Effector CD8-positive, alpha-beta T cell (primary cell): ENCODE measurements at places on chromosomes 7 and 10.

DNA sequence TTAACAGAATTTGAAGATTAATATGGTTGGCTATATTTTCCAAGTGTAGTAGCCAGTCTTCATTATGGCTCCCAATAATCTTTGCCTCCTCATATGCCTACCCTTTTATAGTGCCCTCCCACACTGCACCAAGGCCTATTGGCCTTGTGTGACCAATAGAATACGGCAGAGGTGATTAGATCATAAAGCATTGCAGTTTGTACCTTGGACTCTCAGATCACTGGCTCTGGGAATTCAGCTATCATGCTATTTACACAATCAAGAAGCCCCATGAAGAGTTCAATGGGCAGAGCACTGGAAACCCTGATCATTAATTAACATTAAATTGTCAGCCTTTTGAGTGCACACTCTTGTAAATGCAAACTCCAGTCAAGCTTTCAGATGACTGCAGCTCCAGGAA lies 154.5 kb upstream of the MAGI2 start:
- DNase-seq = no peak

- DNase-seq = no peak
Measured at GRCh38 chr10:125629758-125630376, 53.1 kb downstream of the TEX36 start.

DNA sequence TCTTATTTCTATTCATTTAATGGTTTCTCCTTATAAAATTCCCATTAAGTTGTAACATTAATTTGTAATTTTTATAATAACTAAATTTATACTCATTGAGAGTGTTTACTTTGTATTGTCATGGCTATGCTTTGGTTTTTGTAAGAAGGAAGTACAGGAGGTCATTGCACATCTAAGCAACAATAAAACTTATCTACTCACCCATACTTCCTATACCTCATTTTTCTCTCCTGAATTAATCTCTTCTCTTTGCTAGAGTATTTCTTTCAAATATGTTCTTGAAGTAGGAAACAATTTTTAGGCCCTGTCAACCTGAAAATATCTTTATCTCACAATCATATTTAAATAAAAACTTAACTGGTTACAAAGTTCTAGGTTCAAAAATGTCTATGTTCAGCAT lies 95.4 kb upstream of the WDR11 start:
- DNase-seq = no peak

DNA sequence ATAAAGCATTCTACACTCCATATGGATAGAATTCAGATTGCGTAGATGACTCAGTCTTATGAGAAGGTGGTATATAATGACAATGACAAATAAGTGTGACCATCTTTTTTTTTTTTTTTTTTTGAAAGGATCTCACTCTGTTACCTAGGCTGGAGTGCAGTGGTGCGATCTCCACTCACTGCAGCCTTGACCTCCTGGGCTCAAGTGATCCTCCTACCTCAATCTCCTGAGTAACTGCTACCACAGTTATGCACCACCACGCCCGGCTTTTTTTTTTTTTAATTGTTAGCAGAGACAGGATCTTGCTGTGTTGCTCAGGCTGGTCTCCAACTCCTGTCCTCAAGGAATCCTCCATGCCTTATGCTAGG lies 43.2 kb upstream of the NRP1 start:
- DNase-seq = no peak

GRCh38 chr7:132077971-132078685 lies 498.1 kb downstream of the PLXNA4 start:
- DNase-seq = no peak

GRCh38 chr7:91771394-91771793 lies 109.1 kb downstream of the MTERF1 start:
- no peak for DNase-seq

DNA sequence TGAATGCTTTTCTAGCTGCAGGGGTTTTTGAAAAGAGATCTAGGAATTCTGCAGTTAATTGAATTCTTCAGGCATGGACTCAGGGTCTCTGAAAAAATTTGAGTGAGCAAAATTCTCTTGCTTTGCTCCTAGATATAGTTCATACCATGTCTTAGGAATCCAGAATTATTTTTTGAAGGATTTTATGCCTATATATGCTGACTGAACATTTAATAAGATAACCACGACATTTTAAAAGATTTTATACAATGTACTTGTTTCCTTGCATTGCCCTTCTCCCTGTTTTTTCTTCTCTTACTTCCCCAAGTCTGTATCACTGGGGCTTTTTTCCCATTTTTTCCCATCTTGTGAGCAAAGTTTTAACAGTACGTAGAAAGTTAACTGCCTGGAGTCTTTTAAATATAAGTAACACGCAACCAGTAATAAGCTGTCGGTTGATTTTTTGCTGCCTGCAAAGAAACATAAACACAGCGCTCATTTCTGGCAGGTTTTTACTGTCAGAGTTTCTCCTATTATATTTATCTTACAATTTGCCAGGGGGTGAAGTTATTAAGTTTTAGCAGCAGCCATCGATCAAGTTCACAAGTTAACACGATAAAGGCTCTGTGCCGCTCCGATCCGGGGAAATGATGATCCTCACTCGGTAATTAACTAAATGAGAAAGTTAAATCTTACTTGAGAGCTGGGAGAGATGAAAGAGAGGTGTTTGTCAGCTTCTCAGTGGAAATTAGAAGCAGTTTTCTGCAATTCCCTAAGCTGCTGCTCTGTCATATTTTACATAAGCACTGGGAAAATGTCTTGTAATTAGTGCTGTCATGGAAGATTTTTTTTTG lies 81.0 kb downstream of the POLL start:
- DNase-seq = no peak

GRCh38 chr7:140242057-140243031 lies 65.6 kb upstream of the KDM7A start:
- no peak for DNase-seq

DNA sequence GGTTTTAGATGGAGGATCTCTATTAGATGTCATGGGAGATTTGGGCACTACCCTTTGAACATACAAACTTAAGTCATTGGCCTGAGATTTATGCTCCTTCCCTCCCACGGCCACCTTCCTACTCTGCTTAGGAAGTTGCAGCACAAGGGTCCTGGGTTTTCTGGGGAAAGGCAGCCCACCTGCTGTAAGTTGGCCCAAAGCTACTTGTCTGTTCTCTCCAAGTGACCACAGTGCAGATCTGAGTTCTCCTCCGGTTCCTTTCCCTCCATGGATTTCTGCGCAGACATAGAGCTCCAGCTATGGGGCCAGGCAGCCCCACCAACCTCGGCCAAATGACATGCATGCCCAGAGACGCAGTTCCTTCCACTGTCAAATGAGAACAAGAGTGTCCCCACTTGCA lies 12.8 kb upstream of the C10orf53 start:
- DNase-seq = no peak

DNA sequence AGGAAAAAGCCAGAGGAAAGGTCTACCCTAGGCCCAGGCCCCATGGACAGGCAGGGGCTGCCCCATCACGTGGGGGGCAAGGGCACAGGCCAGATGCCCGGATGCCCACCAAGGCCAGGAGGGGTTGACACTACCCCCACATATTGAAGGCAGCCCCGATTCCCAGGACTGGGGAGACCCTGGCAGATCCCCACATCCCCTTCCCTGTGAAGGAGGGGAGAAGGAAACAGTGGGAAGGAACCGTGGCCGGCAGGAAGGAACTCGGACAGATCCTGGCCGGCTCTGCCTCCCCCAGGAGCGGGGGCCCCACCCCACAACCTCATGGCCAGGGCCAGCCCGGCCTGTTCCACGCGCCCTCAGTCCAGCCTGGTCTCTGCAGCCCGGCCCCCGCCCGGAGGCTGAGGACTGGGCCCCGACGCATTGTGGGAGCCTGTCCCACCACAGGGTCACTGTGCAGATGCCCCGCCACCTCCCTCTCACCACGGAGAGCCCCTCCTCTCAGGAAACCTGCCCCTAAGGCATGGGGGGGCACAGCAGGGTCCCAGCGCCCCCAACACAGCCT lies 41.3 kb downstream of the PAPOLB start:
- DNase-seq = no peak

DNA sequence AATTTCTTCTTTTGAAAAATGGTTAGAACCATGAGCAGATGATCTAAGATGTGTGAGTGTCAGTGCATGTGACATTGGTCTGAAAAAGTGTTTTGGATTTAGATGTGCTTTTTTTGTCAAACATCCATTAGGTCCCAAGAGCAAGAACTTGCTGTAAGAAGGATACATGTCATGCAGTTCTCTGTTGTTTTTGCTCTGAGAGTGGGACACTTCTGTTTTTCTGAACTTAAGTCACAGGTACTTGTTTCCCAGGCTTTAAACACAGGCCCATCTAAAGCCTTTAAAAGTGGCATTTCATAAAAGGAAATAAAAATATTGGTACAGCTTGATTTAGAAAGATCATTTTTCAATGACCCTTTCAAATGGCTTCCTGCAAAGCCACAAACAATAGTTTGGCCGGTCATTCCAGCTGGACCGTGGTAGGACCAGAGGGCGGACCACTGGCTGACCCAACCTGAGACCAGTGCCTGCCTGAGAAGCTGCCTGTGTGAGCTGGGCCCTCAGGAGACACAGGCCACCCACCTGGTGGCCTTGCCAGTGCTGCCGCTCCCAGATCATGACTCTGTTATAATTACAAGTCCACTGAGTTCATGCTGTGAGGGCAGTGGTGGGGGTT lies 92.7 kb downstream of the EEPD1 start:
- DNase-seq = no peak

DNA sequence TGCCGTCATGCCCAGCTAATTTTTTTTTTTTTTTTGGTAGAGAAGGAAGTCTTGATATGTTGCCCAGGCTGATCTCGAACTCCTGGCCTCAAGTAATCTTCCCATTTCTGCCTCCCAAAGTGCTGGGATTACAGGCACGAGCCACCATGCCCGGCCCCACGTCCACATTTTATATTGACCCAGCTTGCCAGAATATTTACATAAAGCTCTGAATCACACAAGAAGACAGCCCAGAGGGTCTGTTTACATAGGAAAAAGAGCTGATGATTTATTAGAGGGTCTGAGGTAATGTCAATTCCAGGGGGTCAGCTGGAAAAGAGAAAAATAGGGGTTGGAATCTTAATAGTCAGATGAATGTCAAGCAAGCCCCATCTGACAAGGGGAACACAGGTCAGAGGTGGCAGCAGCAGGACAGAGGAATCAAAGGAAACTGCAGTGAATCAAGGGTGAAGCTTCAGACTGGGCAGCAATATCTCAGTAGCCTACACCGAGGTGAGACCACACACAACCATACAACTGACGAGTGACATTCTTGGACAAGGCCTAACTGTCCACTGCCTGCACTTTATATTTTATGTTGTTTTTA lies 15.8 kb upstream of the SLF2 start:
- no peak for DNase-seq

- DNase-seq = no peak
Measured at GRCh38 chr7:50366311-50366710, 61.8 kb downstream of the IKZF1 start.

GRCh38 chr10:78944723-78945312 lies 123.9 kb upstream of the ZMIZ1 start:
- DNase-seq = no peak

- DNase-seq = no peak
Measured at GRCh38 chr10:23441251-23441650, 2.4 kb downstream of the OTUD1 start.

DNA sequence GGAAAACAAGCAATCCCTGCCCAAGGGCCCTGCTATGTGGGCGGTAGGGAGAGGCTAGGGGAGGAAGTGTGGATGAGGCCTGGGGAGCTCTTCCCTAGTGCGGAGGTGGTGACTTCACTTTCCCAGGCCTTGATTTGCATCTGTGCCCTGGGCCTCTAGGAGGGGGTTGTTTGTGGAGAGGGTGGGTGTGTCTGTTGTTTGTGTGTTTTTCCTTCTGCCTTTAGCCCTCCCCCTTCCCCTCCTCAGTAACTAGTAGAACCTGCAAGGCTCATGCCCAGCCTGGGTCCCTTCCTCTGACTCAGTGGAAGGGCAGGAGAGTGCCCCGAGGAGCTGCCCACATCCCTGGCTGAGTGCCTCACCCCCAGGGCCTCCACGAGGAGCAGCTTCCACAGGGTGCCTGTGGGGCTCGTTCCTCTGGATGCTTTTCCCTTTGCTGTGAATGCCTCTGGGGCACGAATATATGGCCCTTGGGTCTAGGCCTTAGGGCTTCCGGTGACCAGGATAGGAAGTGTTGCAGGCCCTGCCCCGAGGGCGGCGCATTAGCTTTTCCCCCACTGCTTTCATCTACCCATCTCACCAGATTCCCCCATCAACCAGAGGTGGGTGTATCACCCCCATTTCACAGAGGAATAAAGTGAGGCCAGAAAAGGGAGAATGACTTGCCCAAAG lies 89.4 kb upstream of the DUSP5 start:
- no peak for DNase-seq

DNA sequence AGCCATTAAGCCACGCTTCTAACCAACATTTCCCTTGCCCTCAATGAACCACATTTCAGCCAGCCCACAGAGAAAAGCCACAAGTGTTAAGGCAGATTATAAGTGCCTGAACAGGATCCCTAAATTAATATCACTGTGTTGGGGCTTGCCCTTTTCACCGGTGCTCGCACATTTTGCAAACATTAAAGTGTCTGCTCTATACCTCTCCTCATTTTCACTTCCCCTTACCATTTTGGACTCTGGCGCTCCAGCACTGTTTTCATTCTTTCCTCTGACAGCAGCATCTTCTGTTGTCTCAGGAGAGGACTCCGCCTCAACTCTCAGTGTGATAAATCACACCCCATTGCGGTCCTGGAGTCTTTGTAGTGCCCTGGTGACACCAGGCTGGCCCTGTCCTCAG lies 274.2 kb downstream of the BAMBI start:
- no peak for DNase-seq

DNA sequence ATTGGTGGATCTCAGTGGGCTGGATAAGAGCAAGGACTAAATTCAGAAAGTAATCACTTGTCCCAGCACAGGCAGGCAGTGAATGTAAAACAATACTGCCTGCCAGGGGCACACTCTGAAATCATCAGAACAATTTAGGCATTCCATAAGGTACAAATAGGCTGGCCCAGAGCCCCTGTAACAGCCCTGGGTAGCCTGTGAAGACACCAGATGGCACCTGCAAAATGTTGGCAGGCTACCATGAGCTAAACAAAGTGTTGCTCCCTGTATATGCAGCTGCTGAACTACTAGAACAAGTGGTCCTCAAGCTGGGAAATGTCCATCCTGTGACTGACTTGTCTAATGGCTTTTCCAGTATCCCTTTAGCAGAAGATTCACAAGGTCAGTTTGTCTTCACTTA lies 3.0 kb upstream of the PRSS37 start:
- DNase-seq = no peak

- DNase-seq = no peak
Measured at GRCh38 chr10:31219306-31219705, 99.7 kb upstream of the ZEB1 start.

DNA sequence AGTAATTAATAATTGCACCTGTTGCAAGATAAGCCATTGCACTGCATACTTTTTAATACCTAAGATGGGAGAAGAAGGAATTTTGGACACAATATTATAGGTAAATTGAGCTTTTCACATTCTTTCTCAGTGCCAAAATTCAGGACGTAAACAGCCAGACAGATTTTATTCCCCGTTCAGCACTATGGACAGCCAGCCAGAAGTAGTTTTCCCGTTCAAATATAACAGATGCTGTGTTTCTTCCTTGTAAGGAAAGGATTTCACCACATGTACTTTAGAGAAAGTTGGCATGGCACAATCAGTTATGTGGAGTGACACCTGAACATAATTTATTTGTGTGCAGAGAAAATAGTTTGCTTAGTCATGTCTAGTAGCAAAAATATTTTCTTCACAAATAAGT lies 34.8 kb downstream of the SEMA3E start:
- no peak for DNase-seq
